ENCODE measurements at places on chromosomes 1 and 21.
A peak's percentile ranks its signal among the peaks of the same experiment; 100 is the strongest.

- peak; percentile 31 for DNase-seq
Observed at GRCh38 chr1:6033986-6034749, 11.5 kb upstream of the KCNAB2 start.

- DNase-seq: no peak
Observed at GRCh38 chr1:170630977-170631376, 33.0 kb upstream of the PRRX1 start.

- no peak for DNase-seq
Observed at GRCh38 chr1:226112626-226113025, 50.1 kb downstream of the H3-3A start.

DNA sequence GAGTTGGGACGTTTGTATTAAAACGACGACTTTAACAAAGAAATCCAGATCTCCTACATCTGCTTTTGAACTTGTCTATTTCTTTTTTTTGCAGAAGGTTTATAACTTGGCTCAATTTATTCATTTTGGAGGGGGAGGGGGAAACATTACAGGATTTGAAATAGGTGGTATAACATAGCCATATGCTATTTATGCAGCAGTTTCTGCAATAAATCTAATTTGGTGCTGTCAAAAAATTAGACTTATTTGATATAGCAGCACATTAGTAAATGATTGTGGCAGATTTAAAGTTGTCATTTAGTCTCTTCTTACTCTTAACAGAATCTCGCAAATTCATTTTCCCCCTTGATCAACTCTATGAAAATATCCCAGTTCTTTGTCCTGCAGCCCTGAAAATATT, 138.2 kb downstream of the SDCCAG8 start:
- DNase-seq: no peak

DNA sequence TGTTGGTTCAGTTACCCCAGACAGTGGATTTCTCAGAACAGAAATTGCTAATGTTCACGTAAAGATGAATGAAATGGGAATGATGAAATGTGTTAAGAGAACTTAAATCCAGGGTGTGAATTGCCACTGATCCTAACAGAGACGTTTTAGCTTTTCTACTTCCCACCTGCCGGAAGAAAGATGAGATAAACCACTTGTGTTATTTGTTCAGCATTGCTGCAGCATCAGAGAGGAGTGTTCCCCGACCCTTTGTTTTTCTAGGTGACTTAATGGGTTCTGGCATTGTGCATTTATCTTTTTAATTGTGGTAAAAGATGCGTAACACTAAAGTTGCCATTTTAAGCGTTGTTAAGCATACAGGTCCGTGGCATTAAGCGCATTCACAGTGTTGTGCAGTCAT, 122.3 kb downstream of the GALNT2 start:
- no peak for DNase-seq

DNA sequence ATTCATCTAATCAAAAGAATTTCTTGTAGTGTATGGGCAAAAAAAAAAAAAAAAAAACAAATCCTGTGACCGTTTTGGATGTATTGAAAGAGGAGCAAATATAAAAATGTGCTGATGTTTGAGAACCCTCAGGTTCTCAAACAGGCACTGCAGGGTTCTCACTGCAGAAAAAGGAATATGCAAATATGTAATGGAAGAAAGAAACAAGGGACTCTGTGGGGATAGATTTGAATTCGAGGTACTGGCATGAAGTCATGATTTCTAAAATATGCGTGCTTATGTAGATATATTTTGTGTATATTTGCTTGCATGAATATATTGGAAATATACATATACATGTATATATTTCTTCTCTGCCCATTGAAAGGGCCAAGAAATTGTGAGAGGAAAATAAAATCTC, 365.0 kb upstream of the RUNX1 start:
- no peak for DNase-seq

DNA sequence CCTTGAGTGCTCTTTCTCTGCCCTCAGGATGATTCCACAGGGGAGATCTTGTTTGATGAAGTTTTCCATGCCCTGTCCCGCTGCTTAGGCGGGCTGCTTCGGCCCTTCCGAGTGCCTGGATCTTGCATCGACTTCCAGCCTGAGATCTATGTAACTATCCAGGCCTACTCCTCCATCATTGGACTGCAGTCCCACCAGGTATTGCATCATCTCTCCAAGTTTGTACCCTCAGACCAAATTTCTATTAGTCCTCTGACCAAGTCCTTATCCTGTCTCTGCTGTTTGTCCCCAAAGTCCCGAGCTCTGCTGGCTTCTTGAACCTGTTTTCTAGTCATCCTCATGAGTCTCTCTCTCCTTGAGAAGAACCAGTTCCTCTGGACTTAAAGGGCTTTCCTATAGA, 14.7 kb downstream of the SZT2 start:
- DNase-seq: no peak

DNA sequence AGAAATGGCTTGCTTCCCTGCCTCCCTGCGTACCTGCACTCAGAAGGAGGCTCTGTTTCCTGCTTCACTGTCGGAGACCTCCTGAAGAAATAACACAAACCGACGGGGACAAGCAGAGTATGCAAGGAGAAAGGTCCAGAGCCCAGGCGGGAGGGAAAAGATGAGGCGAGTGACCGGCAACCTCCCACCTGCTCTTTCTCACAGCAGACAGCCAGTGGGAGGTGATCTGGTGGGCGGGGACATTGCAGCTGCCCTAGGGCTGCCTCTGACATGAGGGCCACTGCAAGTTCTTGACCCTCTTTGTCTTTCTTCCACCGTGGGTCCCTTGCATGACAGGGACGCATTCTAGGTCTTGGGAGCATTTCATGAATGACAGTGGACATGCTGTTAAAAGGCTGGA, 368.2 kb downstream of the CAMTA1 start:
- DNase-seq: no peak

- DNase-seq: no peak
Observed at GRCh38 chr1:11841245-11842153, 6.1 kb downstream of the NPPA start.

GRCh38 chr1:115832651-115833050, 8.3 kb downstream of the NHLH2 start:
- no peak for DNase-seq

DNA sequence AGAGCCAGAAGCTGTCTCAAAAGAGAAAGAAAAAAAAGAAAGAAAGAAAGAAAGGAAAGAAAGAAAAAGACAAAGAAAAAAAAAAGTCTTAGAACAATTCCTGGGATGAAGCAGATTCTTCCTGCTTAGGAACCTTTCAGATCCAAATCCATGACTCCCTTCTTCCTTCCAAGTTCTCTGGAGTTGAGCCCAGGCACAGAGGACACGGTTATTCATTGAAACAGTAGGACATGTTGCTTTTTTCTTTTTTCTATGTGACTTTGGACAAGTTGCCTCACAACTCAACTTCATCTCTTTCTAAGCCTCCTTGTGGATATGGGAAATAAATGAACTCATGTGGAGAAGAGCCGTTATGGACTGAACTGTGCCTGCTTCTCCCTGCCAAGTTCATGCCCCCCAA, 14.7 kb upstream of the TNFRSF8 start:
- DNase-seq: no peak

DNA sequence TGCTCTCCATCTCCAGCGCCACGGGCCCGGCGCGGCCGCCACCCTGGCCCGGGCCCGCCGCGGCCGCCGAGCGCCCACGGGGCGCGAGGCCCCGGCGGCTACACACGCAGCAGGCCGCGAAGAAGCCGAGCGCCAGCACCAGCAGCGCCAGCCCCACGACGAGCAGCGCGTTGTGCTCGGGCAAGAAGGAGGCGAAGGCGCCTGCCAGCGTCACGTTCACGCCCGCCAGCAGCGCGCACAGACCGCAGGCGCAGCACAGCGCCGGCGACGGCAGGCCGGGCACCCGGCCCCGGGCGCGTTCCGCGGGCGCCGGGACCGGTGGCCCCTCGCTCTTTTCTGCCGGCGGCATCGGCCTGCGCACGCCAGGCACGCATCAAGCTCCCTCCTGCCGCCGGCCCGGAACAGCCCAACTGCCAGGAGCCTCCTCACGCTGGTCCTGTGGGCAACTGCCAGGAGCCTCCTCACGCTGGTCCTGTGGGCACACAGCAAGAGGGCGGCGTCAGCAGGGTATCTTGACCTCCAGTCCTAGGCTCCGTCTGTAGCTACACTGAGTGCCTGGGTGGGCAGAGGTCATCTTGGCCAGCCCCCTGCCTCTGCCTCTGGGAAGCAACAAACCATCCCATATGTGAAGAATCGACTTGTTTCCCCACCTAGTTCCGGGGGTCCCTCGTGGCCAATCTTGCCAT, 18.1 kb downstream of the KNCN start:
- DNase-seq: peak; percentile 46

DNA sequence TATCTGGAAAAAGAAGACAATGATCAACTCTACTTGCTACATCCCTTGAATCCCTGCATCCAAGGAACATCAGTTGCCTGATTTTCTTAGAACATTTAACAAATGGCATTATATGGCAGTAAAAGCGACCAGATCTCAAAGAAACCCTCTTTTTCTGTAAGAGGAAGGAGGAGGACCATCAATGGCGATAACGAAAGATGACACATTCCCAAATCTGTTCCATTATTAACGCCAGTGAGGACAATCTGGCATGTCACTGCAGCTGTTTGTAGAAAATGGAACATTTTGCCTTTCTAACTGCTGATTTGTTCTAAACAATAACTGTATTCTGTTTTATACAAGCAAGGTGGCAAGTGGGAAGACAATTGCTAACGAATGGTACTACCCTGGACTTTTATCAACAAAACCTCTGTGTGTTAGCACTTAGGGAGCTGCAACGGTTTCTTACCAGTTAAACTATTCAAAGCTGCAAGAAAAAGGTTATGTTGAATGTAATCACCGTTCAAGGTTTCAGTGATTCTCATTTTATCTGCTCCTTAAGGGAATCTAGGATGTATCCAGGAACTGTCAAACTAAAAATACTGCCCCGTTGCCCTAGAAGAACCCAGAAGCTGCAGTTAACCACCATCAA, 251.9 kb downstream of the SDCCAG8 start:
- no peak for DNase-seq

- no peak for DNase-seq
Observed at GRCh38 chr1:174967845-174968705, 31.7 kb upstream of the CACYBP start.

GRCh38 chr1:1439546-1440261, 4.2 kb downstream of the VWA1 start:
- DNase-seq: no peak

DNA sequence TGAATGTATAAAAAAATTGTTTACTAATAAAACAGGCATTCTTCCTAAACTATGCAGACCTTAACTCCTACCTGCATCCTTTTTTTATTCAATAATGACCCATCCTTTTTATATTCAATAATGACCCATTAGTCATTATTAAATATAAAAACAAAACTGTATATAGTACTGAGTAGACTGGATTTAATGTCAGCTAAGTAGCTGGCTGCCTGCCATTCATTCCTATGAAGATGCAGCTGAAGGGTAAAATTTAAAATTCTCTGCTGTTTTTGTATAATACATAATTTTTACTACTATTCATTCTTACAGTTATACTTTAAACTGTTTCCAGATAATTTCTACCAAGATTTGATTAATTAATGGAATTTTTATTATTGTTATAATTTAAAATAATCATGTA, 79.3 kb downstream of the DENND1B start:
- DNase-seq: no peak

- DNase-seq: no peak
Observed at GRCh38 chr1:44842486-44842861, 579 bp downstream of the PTCH2 start.

DNA sequence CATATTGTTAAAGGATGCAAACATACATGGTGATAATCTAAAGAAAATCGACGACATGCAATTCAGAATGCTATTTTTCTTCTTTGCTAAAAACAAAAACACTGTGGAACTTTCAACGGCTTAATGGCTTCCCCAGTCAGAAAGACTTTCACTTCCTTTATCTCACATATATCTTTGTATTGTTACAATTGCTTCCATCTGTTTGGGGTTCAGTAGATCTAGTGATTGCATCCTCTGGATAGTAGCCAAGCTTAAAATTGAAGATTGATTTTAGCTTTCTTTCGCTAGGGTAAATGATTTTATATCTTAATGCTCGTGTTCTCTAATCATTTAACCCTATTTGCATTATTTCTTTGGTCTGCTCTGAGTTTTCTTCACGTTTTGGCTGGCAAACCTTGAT, 31.8 kb upstream of the ADAMTS1 start:
- no peak for DNase-seq

- no peak for DNase-seq
Observed at GRCh38 chr1:78607334-78607927, 12.8 kb upstream of the IFI44L start.

DNA sequence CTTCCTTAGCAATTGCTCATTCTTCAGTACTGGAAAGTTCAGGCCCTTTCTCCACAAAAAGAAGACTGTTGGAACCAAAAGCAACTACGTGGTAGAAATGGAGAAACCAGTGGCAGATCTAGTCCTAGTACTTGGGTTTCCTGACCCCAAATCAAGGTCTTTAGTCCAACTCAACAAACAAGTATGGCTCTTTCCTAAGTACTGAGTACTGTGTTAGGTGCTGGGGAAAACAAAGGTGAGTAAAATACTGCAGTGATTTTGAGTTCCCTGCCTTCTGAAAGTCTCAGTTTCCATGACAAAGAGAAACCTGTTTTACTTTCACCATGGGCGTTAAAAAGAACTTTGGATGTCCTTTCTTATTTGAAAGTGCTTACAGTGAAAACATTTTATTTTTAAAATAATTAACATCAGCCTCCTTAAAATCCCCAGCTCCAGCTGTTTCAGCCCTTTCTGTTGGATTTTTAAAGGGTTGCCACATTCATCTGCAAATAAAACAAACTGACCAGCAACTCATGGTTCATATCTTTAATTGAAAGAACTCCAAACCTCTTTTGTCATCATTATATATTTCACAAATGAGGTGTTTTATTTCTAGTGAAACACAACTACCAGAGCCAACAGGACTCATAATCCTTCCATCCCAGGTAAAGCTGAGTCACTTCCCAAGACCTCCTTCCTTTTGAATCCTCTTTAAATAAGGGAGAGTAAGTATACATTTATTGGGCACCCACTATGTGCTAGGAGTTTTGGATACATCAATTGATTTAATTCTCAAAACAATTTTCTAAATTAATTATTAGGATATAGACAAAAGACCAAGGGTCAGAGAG, 35.4 kb downstream of the PLPP3 start:
- no peak for DNase-seq

DNA sequence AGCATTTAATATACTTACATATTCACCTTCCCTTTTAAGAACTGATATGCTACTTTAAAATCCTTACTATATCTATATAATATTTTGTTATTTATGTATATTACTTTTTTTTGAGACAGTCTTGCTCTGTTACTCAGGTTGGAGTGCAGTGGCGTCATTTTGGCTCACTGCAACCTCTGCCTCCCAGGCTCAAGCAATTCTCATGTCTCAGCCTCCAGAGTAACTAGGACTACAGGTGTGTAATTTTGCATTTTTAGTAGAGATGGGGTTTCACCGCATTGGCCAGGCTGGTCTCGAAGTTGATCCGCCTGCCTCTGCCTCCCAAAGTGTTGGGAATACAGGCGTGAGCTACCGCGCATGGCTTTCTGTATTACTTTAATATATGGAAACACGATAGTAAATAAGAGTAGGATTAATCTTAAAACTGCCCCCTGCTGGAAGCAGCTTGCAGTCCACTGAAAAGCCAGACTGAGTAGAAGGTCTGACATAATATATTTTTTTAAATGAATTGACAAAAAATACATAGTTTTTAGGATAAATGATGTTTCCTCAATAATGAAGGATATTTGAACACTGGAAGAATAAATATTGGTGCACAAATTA, 24.4 kb downstream of the RCAN3 start:
- DNase-seq: peak; percentile 53

Data from activated CD4-positive, alpha-beta T cell treated with anti-CD3 and anti-CD28 coated beads, Interleukin-2, amount 50 U/mL, for 4 hours (primary cell).